ENCODE measurements at places on chromosomes 7 and 10. TPM values are rescaled to one million over a fixed set of nuclear protein-coding genes. Genes with fewer than 3 reads are reported as not detected.

GRCh38 chr7:2644562-2645273 lies 12.9 kb downstream of the TTYH3 start:
- DNase-seq, result no peak

DNA sequence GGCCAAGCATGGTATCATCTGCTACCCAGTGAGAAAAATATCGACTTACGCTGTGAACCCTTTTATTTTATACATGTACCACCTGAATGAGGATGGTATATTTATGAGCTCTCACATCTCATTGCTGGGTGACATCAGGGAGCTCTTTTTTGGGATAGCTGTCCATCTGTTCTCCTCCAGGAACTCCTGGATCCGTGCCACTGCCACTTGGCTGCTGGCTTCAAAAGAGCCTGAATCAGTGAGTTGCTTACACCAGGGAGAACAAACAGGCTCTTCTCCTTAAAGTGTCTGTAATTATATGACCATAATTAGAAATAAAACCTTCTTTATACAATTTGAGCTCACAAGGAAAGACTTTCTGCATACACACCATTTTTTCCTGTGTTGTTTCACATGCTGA lies 106.2 kb downstream of the KAT6B start:
- DNase-seq, result no peak

- DNase-seq, result no peak
Observed at GRCh38 chr7:44914992-44915607, 29.8 kb upstream of the PURB start.

- DNase-seq, result no peak
Observed at GRCh38 chr7:128080169-128080568, 48.9 kb upstream of the LRRC4 start.

DNA sequence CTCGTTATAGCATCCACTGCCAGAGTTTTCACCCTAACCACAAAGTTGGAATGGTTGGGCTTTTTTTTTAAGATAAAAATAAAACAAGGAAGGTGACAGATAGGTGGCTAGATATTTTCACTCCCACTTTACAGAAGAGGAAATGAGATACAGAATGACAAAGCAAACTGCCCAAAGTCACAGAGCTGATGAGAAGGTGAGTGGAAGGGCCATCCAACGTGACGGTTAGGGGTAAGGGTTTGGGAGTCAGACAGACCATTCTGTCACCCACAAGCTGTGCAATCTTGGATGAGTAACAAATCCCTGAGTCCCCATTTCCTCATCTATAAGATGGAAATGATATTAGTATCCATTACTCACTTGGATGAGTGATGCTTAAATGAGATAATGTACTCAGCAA lies 106.9 kb upstream of the PDLIM1 start:
- no peak for DNase-seq

CTTNBP2 gene
- 0.39 TPM for total RNA-seq

UTF1 gene
- total RNA-seq, result not detected

SCART1 gene
- total RNA-seq, result 20.6 TPM

NXPH1 gene
- not detected for total RNA-seq

RSU1 gene
- 72.5 TPM for total RNA-seq

LFNG gene
- 110 TPM for total RNA-seq
